AG08395 (cell line): ENCODE measurements at places on chromosomes 2 and 18.

GRCh38 chr2:197674591-197674990 is 796 bp downstream of the RFTN2 start:
- no peak for DNase-seq

GRCh38 chr2:16025211-16025875 is 85.0 kb downstream of the MYCN start:
- no peak for DNase-seq

- no peak for DNase-seq
These were observed 25.7 kb downstream of the RPE start for GRCh38 chr2:210028178-210028577.

DNA sequence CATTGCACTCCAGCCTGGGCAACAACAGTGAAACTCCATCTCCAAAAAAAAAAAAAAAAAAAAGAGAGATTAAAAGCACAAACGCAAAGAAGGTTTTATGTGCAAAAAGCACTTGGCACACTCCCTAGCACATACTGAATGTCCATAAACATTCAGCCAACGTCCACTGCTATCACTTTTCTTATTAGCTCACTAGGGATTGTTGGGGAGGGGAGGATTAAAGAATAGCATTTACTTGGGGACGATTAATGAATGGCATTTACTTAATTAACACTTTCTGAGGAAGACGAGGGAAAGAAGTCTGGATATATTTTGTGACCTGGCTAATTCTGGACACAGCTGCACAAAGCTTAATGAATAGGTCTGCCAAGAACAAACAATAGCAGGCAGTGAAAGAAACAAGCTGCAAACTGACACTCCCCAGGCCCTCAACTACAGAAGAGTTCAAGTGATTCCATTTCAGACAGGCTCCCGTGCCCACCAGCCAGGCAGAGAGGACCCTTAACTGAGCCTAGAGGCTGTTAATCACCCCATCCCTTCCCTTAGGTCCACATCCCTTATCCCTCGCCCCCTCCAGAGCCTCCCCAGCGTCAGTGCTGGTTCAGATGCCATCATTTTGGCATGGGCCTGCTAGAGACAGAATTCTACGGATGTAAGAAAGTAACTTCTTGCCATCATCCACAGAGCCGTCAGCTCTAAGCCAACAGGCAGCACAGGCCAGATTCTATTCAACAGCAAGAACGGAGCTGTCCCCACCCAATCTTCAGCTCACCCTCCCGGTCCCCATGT is 7.4 kb downstream of the CYB5A start:
- DNase-seq: no peak

DNA sequence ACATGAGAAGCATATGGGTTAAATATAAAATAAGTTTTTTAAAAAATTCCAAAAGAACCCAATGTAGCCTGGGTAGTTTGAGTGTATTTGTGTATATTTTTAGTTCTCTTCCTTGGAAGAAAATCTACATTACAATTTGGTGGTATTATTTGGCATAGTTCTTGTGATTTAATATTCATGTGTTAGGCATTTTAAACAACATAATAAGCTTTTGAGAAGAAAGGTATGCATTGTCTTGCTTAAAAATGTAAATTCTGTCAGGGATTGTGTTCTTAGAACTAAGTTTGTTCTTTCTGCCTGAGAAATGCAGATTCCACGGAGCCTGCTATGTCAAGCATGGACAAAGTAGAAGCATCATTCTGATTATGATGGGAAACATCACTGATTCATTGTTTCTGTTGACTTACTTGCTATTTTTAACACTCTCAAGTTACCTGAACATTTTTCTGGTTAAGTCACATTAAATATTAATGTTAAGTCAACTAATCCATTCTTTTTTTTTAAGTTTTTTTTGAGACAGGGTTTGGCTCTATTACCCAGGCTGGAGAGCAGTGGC is 49.4 kb downstream of the TNFRSF11A start:
- DNase-seq: no peak

DNA sequence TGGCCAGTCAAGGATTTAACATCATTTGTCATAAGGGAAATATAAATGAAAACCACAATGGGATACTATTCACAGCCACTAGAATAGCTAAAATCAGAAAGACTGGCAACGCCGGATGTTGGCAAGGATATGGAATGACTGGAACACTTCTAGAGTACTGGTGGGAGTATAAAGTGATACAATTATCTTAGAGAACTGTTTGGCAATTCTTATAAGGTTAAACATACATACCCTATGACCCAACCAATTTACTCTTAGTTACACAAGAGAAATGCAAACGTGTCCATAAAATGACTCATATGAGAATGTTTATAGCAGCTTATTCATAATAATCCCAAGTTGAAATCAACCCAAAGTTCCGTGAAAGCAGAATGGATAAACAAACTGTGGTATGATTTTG is 35.1 kb downstream of the MAPK4 start:
- no peak for DNase-seq

DNA sequence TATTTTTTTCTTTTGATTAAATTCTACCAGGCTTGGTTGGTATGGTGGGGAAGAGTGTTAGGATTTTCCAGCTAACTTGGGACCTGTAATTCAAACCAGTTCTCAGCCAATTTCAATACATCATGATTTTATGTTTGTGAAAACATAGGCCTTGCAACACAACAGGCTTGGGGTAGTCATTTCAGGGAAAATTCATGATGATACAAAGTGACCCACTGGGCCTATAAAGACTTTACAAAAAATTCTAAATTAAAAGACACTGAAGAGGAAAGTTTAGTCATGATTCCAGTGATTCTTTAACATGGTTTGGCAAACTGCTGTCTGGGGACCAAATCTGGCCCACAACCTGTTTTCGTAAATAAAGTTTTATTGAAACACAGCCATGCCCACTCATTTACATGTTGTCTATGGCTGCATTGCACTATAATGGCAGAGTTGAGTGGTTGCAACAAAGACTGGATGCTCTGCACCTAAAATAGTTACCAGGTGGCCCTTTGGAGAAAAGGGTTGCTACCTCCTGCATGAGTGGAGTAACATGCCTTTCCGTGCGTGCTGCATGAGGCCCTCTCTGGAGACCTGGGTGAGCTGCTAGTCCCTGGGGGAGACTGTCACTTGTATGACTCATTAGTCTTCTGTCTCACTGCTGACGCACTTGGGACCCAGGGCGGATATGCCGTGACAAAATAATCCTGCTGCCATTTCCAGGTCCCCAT is 73.6 kb downstream of the NPAS2 start:
- DNase-seq: no peak

DNA sequence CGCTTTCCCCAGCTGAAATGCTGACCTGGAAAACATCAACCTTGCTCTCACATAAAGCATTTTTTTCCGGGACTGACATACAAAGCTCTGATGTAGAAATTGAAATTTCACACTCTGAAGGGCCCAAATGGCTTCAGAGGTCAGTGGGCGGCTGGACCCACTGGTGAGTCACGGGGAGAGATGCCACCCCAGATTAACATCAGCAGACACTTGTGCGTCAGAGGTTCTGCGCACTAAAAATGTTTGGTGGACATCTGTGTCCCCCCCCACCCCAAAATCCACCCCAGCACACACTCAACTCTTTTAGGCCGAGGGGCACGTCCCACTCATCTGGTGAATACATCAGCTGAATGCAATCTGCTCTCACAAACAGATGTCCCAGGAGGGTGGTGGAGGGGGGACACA is 208.9 kb downstream of the ASB1 start:
- DNase-seq: peak; percentile 50

- no peak for DNase-seq
These were observed 163.6 kb upstream of the TANK start for GRCh38 chr2:160996584-160996983.

DNA sequence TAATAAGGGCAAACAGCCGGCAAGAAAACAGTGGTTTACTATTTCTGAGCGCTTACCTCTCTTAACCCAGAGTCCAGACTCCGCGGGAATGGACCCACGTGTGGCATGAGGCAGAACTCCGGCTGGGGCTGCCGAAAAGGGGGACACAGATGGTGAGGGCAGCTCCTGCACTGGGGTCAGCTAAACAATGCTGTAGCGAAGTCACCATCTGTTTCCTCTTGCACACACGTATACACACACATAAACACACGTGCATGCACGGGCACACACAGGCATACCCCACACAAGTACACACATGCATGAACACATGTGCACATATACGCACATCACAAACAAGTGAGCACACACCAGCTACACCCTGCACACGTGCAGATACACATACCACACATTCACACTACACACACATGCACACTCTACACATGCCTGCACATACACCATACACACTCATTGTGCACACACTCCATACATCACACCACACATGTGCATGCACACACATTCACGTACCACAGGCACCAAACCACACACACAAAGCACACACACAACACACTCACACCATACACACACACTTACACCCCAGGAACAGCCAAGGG is 105.9 kb upstream of the ID2 start:
- DNase-seq: no peak

DNA sequence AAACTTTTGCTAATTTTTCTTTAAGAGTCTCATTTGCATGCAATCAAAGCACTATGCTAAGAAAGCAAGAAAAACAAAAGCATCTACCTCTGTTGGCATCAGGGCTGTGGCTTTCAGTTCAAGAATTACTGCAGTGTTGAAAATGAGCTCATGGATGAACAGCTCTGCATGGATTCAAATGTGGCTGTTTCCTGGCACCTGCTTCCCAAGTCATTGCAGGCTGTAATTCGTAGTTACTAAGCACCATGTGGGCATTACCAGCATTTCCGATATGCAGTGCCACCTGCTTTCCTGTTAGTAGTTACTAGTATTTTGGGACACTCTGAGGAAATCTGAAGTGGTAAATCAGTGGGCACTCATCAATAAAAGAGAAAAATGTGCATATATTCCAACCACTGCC is 37.8 kb upstream of the FAM110C start:
- no peak for DNase-seq

DNA sequence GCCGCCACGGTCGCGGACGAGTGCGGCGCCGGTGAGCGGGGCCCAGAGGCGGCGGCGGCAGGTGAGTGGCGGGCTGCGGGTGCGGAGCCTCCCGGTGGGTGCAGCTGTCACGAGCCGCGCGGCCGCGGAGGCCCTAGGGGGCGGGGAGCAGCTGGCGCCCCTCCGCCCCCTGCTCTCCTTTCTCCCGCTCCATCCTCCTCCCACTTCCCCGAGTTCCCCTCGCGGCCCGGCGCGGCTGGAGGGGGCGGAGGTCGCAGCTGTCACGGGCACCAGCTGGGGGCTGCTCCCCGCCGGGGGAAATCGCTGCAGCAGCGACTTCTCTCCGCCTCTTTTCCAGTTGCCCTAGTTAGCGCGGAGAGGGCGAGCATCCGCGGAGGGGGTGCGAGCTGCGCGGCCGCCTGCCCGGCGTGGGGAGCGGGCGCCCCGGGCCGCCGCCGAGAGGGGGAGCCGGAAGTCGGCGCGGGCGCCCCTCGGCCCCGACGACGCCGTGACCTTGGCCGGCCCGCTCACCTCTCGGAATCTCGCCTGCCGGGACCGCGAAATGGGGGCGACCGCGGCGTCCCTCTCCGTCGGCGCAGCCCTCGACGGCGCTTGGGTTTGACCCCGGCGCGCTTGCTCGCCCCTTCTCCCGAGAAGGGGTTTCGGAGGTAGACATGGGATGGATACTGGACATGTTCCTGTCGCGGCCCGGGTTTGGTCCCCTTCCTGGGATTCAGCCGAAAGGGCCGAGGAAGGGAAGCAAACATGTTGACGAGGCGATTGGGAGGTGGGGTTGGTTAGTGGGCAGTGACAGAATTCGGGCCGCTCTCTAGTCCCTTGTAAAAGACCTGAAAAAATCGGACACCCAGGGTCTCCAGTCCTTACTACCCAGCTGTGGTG is 727 bp downstream of the NCOA1 start:
- peak; percentile 33 for DNase-seq

DNA sequence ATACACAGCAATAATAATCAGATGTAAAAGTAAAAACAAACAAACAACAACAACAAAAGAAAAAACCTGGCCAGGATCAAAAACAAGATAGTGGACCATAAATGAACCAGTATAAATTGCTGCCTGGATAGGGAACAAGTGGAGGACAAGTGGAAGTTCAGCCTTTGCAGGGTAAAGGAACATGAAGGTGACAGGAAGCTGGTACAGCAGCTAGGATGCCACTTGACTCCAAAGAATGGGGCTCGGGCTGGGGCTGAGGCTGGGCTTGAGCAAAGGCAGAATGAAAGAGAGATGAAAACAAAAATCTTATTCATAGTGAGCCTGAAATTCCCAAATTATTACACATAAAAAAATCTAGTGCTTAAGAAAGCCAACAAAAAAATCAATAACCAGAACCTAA is 146.5 kb downstream of the CDH2 start:
- no peak for DNase-seq

- peak; percentile 12 for DNase-seq
These were observed 580.0 kb downstream of the RNF144A start for GRCh38 chr2:7497178-7497577.

GRCh38 chr2:163467251-163467630 is 268.6 kb downstream of the FIGN start:
- no peak for DNase-seq

- no peak for DNase-seq
These were observed 88.0 kb upstream of the TTC39C start for GRCh38 chr18:23926571-23926970.

DNA sequence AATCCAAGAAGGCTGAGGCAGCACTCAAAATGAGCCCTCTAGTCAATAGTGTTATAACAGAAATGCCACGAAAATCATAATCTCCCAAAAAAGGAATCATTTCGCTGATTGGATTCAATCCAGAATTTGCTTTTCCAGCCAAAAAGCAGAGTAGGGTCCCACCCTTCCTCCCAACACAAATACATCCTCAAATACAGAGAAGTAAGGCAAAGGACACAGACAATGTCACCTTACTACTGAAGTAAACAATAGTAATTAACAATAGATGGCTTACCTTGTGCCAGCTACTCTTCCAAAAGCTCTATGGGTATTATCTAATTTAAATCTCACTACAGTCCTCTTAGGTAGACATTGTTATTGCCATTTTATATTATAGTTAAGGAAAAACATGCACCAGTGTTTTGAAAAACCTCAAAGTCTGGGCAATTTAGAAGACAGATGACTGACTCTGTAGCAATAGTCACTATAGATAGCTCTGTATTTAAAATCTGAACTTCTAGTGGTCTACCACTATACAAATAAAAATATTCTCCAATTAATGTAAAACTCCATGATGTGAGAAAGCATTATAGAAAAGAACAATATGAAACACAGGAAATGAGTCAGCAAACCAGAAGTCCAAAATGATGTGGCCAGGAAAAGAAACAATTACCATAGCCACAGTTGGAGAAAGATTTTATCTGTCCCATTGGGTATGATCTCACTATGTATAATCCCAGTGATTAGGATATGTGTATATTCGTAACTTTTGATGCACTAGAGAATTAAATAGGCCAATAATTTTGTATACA is 305.0 kb upstream of the ERBB4 start:
- peak; percentile 64 for DNase-seq

GRCh38 chr2:102809291-102810189 is 47.7 kb downstream of the TMEM182 start:
- no peak for DNase-seq

DNA sequence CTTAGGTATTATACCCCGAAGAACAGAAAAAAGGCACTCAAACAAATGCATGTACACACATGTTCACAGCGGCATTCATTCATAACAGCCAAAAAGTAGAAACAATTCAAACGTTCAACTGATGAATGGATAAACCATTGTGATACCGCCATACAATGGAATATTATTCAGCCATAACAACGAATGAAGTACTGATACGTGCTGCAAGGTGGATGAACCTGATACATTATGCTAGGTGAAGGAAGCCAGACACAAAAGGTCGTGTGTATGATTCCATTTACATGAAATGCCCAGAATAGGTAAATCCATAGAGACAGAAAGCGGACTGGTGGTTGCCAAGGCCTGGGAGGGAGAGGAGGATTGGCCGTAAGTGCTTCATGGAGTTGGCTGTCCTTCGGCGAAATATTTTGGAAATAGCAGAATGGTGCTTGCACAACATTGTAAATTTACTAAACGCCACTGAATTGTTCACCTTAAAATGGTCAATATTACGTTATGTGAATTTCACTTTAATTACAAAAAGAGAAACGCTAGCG is 750 bp upstream of the RMP24 start:
- no peak for DNase-seq
